GDM1 (cell line): ENCODE measurements at places on chromosomes 3 and 15.

GRCh38 chr3:39176025-39176714, 16.2 kb downstream of the XIRP1 start:
- no peak for DNase-seq

GRCh38 chr15:36364377-36364776, 215.0 kb upstream of the CDIN1 start:
- DNase-seq, result no peak

- DNase-seq, result no peak
Observed at GRCh38 chr15:75170203-75170602, 31.5 kb upstream of the C15orf39 start.

GRCh38 chr3:127614928-127615589, 13.9 kb upstream of the PODXL2 start:
- DNase-seq, result no peak

GRCh38 chr3:189632242-189632641, 1.1 kb downstream of the TP63 start:
- no peak for DNase-seq

DNA sequence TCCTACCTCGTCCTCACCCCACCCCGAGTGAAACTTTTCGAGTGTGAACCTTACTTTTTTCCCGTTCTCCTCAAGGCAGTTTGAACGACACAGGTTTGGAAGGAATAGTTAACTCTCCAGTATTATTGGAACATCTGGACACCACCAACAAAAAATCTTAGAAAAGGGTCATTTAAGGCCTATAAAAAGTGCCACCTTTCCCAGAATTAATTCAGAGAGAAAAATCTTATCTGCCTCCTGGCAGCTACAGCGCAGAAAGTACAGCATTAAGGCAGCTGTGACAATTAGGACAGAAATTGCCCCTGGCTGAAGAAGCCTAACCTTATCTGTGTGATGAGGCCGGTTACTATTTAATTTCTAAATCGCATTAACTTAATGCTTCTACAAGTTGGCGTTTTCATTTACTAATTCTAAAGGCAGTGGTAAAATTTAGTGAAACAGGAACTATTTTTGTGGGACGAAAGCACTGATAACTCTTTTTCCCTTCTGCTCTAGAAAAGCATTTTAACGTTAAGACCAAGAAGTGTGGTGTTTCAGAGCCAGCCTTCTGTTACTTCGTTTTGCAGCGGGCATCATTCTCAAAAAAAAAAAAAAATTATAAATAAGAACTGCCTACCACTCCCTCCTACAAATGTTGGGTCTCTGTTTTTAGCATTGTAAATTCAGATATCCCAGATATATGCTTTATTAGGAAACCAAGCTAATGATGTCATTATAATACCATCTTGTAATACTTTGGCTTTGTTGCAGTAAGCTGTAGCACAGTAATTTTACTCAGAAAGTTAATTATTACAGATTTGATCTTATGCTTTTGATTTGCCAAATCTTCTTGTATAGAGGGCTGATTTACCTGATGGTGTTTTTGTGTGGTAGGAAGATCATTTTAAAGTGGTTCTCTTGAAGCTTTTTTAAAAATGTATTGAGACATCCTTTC, 1.4 kb downstream of the ATP11B start:
- DNase-seq, result no peak

GRCh38 chr15:77282333-77282732, 137.6 kb downstream of the PEAK1 start:
- no peak for DNase-seq

- DNase-seq, result no peak
Observed at GRCh38 chr15:91949361-91949760, 95.9 kb downstream of the SLCO3A1 start.
